NCI-H460 (cell line): ENCODE measurements at places on chromosomes 4 and X. TPM values are rescaled to one million over a fixed set of nuclear protein-coding genes. Genes with fewer than 3 reads are reported as not detected.

Gene WFS1
- total RNA-seq: 4.5 and 4.6 TPM in 2 replicates

Gene AWAT2
- not detected in 2 replicates for total RNA-seq

Gene RNF212
- 9.9 and 13.3 TPM in 2 replicates for total RNA-seq

Gene F8A2
- not detected in 2 replicates for total RNA-seq
